ENCODE measurements at places on chromosomes 6 and 20.

- no peak for DNase-seq
Observed at GRCh38 chr6:53618219-53618618, 47.3 kb downstream of the KLHL31 start.

GRCh38 chr6:170091639-170092579 is 199.0 kb downstream of the DLL1 start:
- DNase-seq: no peak

DNA sequence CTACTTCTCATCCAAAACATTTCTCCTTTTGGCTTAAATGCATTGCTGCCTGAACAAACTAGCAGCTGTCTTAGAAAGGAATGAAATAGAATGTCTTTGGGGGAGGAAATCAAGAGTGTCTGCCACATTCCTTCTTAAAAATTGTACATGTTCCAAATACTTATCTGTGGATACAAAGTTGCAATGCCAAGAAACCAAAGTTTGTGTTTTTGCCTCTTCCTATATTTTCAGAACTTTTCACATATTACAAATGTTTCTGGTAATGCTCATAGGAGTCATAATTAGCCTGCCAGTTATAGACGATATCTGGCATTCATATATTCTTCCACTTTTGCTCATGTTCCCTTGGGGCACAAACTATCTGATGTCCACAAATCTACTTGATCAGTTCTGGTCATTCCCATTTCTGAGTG is 165.5 kb upstream of the BMP5 start:
- no peak for DNase-seq

DNA sequence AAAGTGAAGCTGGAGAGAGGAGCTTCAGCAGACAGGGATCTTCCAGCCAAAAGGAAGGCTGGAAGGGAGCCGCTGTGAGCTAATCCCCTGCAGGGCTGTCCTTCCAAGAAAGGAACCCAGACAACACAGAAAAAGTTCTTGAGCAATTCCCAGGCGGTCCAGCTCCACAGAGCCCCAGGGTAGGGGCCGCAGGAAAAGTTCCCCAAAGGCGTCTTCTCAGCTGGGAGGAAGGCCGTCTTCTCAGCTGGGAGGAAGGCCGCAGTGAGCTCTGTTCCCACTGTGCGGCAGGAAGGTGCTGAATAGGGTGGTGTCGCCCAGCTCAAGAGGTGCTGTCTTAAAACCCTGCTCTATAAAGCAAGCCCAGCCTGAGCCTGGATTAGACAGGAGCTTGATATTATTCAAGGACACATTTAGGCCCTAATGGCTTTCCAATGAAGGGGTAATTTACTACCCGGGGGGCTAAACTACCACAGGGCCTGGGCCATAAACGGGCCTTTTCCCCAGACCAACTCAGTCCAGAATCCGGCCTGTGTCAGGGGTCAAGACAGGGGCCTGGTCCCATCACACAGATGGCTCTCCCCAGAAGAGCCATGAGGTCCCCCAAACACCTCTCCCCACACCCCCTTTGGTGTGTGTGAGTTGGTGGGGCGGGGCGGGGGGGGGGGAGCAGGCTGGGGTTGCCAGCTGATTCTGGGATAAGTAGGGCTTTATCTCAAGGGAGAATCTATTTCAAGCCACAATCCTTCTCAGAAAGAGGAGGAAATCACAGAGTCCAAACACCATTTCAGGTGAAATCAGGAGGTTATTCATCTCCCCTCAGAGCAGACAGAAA is 103.6 kb downstream of the NOL4L start:
- no peak for DNase-seq

- DNase-seq: no peak
Observed at GRCh38 chr6:111087871-111088667, 766 bp downstream of the SLC16A10 start.

GRCh38 chr20:61662226-61662967 is 403.3 kb downstream of the TAF4 start:
- no peak for DNase-seq

DNA sequence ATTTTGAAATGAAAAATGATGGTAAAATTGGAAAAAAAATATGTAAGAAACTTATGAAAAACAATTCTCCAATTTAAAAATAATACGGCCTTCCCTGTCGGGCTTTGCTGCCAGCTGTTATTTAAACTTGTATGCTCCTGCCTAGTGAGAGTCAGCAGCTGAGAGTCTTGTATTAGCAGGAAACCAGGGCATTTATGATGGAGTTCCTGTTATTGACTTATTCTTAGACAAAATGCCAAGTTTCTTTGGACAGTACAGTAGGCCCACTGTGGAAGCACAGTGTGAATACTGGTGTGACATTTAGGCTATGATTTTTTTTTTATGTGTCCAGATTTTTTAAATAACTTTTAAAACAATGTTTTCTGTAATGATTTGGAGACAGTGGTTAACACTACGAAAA is 42.1 kb downstream of the GMDS start:
- no peak for DNase-seq

- no peak for DNase-seq
Observed at GRCh38 chr6:56724455-56724854, 81.8 kb upstream of the DST start.

GRCh38 chr6:90179190-90180169 is 117.2 kb downstream of the BACH2 start:
- no peak for DNase-seq

DNA sequence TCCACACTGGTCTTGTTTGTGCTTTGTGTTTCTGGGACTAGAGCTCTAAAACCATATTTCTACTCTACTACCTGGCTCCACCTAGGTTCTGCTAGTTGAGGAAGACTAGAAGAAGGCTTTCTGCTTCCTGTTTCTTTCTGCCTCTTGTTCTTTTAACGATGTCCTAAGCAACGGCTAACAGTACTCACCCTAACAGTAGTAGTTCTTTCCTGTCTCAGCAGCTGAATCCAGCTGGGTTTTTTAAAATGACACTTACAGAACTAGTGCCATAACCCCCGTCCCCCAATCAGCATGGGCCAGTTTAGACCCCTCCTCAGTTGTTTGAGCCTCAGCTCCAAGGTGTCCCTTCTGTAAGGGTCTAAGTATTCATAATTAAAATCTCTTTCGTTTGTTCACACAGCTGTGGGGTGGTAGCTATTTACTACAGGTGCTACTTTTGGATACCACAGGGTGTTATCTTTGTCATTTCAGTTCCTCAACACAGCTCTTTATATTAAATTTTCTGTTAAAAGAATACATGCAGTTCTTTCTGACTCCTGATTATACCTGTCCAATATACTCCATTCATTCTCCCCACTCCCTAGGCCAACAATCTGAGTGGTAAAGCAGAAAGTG is 790.2 kb downstream of the DHX35 start:
- DNase-seq: no peak

GRCh38 chr6:89066940-89067646 is 13.5 kb upstream of the PNRC1 start:
- no peak for DNase-seq

GRCh38 chr20:34240693-34241615 is at the start of gene ASIP:
TSS of gene ASIP (plus strand) at chr20:34241423. CDS start at chr20:34260375, 18,952 bp downstream.
- no peak for DNase-seq

GRCh38 chr6:142810952-142811514 is 133.9 kb downstream of the HIVEP2 start:
- DNase-seq: no peak

DNA sequence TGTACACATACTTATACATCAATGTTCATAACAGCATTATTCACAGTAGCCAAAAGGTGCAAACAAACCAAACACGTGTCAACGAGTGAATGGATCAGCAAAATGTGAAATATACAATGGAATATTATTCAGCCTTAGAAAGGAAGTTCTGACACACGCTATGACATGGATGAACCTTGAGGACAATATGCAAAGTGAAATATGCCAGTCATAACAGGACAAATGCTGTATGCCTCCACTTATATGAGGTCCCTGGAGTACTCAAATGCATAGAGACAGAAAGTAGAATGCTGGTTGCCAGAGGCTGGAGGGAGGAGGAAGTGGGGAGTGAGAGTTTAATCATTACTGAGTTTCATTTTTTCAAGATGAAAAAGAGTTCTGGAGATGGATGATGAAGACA is 37.8 kb upstream of the IGF2R start:
- no peak for DNase-seq

GRCh38 chr6:36973647-36974046 is 12.3 kb downstream of the MTCH1 start:
- DNase-seq: no peak

GRCh38 chr20:955656-956055 is 39.5 kb upstream of the ANGPT4 start:
- DNase-seq: no peak

DNA sequence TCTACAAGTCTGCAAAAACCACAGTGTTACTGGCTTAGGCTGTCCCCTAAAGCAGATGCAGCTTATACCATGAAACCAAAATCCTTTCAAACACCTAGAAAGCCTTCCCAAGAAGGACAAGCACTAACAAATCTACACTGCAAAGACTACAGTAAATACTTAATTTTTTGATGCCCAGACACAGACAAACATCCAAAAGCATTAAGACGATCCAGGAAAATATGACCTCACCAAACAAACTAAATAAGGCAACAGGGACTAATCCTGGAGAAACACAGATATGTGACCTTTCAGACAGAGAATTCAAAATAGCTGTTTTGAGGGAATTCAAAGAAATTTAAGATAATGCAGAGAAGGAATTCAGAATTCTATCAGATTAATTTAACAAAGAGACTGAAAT is 423.5 kb downstream of the COL12A1 start:
- DNase-seq: no peak

DNA sequence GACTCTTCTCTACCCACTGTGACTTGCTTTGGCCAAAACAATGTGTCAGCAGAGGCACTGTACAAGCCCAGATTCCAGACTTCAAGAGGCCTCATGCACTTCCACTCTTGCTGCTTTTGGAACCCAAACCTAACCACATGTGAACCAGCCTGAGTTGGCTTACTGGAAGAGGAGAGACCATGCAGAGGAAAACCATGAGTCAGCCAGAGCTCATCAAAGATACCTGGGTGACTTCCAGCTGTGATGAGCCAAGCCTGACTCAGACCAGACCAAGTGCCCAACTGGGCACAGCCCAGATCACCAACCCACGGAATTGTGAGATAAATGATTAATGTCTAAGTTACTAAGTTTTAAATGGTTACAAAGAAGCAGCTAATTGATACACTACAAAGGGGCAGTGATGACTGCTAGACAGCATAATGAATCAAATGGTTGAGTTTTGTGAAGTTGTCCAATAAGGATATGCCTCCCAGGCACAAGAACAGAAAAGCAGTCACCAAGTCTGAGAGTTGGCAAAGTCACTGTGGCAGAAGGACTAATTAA is 16.2 kb upstream of the BEND6 start:
- no peak for DNase-seq

GRCh38 chr20:640674-641515 is 12.1 kb downstream of the SRXN1 start:
- no peak for DNase-seq

DNA sequence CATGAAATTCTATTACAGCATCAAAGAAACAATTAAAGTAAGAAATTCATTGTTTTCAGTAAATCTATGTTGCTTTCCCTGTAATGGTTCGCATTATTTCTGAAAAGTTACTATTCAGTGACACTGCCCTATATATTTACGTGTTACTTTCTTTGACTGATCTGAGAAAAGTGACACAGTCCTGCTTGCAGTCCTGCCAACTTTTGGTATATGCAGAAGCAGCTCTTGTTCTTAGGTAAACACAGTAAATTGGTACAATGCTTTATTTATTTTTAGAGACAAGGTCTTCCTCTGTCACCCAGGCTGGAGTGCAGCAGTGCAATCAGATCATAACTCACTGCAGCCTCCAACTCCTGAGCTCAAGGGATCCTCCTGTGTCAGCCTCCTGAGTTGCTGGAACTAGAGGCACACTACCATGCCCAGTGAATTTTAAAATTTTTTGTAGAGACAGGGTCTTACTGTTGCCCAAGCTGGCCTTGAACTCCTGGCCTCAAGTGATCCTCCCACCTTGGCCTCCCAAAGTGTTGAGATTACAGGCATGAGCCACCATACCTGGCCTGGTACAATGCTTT is 151.3 kb downstream of the AKAP7 start:
- no peak for DNase-seq
